ENCODE measurements at places on chromosomes 3 and 15.
A peak's percentile ranks its signal among the peaks of the same experiment; 100 is the strongest.

GRCh38 chr3:49831341-49831740 is 17.6 kb upstream of the UBA7 start:
- no peak for DNase-seq

GRCh38 chr15:53128652-53129051 is 338.5 kb upstream of the ONECUT1 start:
- DNase-seq, result no peak

DNA sequence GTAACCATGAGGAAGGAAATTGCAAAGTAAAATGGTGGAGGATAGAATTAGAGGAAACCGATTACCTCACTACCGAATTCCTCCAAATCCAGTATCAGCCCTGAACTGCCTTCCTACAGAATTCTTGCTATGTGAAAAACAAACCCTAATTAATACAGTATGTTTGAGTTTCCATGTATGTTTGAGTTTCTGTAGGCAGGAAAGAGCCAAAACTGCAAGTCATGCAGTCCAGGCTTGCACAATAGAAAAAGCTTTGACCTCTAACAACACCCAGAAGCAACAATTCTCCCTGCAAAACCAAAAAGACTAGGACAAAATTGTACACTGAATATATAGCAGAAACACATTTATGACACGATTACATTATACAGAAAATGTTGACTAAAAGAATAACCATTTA is 614.8 kb downstream of the DIPK2A start:
- DNase-seq, result no peak

- no peak for DNase-seq
Measured at GRCh38 chr3:31219131-31219843, 313.4 kb upstream of the STT3B start.

DNA sequence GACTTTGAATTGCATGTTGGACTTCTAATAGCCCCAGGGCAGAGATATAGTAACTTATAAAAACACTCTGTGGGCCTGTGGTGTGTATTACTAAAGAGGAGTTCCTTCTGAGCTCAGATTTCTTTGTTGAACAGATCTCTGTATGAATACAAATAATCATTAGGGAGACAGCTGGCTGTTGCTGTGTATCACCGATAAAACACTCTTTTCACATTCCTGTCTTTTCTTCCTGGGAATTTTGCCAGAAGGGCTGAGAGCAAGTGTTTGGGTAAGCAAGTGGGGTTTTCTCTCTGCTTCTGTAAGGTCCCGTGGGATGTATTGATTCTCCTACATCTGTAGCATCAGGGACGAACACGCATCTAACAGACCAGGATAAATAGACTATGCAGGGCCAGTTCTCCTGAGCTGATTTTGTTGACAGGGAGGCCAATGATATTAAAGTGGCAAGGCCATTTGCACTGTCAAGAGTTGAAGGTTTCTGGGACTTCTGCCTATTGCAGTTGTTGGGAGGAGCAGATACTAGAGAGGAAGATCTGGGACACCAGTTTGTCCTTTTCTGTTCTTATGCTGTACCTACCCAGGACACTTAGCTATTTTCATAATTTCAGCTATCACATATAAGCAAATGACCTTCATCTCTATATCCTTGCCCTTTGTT is 225.9 kb upstream of the CD96 start:
- DNase-seq, result peak; percentile 37

- DNase-seq, result no peak
Measured at GRCh38 chr15:83053151-83053550, 13.9 kb downstream of the BTBD1 start.

GRCh38 chr3:107892955-107893624 is 197.7 kb downstream of the CD47 start:
- DNase-seq, result no peak

DNA sequence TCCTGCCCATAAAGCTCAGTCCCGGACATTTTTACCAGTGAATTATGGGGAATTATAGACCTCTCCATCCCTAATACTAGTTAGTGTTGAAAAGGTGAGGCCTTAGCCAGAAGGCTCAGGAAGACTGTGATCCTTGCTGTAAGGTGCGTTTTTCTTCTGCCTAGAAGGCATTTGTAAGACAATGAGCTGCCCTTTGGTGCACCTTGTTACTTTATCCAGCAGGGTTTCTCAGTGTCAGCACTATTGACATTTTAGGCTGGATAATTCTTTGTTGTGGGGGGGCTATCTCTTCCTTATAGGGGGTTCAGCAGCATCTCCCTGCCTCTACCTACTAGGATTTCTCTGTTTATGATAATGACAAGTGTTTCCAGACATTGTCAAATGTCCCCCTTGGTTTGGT is 108.1 kb upstream of the ABHD17C start:
- DNase-seq, result no peak

DNA sequence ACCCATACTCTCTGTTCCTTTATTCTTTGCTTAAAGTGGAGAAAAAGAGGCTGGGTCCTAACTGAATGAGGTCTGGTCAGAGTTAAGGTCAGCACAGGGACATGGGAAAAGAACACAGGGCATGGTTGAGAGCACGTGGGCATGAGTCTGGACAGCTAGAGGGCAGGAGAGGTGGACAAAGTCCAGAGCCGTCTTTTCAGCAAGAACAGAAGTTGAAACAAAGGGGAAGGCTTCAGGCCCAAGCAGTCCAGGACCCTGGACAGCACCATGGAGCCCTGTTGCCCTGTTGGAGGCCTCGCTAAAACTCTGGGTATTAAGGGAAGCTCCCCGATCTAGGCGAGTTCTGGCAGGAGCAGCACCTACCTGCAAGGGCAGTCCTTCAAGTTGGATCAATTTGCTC is 50.7 kb downstream of the XYLB start:
- DNase-seq, result no peak

DNA sequence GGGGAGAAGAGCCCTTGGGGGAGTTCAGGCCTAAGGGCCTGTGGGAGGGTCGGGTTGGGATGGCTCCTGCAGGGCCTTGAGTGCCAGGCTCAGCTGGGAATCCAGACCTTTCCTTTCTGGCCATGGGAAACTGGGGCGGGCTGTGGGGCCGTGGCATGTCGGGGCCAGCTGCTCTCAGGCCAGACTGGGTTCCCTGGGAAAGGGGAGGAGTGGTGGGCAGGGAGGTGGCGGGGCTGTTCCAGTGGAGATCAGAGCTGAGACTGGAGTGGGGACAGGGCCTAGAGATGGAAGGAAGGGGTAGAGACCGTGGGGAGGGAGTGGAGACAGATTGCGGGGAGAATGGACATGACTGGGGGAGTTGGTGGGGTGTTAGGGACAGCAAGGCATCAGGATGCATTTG is 20.3 kb downstream of the FBLN2 start:
- DNase-seq, result no peak

DNA sequence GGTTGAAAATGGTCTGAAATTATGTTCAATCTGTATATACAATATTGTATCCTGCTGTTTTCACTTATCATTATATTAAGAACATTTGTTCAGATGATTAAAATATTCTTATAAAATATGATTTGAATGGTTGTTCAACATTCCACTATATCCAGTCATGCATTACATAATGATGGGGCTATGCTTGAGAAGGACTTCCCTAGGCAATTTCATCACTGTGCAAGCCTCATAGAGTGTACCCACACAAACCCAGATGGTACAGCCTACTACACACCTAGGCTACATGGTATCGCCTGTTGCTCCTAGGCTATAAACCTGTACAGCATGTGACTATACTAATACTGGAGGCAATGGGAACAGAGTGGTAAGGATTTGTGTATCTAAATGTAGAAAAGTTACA is 30.5 kb downstream of the SLC7A14 start:
- no peak for DNase-seq

GRCh38 chr3:104392327-104392726 is 974.4 kb upstream of the ALCAM start:
- no peak for DNase-seq

- no peak for DNase-seq
Measured at GRCh38 chr3:166510382-166510781, 673.2 kb upstream of the BCHE start.

GRCh38 chr3:117045143-117045542 is 335.6 kb downstream of the TUSC7 start:
- peak; percentile 38 for DNase-seq

DNA sequence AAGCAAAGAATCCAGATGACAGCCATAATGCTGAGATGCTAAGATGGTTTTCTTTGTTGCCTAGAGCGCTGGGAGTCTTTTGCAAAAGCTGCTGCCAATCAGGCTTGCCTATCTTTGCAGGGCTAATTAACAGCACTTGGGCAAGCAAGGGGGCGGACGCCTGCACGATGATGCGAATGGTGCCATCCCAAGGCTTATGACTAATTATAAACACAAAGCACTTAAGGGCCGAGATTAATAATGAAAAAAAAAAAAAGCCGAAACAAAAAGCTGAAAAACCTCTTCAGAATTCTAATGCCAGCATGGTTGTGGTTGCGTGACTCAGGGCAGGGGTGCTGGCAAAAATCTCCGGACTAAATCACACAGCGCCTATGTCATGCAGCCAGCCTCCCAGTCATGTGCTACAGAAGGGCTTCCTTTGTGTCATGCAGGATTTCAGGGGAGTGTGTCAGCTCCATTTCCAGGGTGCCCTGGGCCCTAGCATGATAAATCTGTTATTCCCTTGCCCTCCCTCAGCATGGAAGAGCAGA is 185.0 kb upstream of the ANKRD28 start:
- DNase-seq, result peak; percentile 0

- DNase-seq, result no peak
Measured at GRCh38 chr15:95760508-95760907, 570.0 kb upstream of the NR2F2 start.

GRCh38 chr15:59993950-59994401 is 10.1 kb upstream of the FOXB1 start:
- DNase-seq, result no peak

DNA sequence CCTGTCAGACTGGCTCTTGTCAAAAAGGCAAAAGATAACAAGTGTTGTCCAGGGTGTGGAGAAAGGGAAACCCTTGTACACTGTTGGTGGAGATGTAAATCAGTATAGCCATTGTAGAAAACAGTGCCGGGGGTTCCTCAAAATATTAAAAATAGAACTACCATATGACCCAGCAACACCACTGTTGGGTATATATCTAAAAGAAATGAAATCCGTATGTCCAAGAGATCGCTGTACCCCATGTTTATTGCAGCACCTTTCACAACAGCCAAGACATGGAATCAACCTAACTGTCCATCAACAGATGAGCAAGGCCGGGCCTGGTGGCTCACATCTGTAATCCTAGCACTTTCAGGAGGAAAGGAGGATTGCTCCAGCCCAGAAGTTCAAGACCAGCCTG is 6.2 kb downstream of the CYFIP1 start:
- no peak for DNase-seq

DNA sequence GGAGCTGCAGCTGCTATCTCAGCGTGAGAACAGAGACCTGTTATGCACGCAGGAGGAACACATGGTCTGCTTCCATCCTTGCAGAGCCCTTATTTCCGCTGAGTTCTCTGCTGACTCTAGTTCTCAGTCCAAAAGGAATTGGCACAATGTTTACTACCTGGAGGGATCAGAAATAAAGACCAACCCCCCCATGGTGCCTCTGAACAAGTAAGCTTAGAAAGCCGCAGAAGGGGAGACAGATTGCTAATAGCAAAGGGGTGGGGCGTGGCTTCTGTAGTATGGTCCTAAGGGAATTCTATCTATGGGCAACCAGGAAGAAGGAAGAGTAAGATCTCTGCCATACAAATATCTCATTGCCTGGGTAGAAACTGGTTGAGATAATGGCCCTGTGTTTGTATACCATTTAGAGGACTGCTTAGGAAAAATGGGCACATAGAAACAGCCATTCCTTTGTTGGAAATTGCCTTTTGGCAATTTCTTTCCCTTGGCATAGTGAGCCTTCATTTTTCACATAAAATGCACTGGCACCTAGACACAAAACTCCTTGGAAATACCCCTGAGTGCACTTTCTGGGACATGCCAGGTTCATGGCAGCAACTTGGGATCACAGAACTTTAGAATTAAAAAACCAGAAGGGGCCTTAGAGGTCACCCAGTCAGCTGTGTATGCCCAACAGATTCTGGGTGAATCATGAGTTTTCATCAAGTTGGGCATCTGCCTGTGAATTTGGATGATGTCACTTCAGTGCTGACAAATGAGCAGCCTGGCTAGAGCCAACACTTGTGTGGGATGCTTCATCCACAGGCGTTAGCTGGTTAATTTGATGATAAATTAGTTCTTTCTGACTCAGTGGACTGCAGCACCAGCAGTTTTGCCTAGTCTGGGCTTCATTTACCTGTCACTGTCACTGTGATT is 57.4 kb upstream of the STXBP5L start:
- DNase-seq, result peak; percentile 89

DNA sequence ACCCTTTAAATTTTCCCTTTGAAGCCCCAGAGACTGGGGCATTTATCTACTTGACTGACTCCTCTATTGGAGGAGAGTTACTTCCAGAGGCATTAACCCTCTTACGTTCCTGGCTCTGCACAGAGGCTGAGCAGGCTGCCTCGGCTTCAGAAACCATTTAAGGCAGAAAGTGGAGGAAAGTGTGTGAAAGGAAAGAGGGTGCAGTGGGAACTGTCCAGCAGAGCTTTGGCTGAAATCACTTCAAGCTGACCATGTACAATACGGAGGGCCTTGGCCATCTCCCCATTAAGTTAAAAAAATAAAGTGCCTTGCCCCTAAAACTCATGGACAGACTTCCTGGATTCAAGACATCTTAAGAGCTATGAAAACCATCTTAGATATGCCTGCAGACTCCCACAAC is 238.7 kb downstream of the SV2B start:
- no peak for DNase-seq

GRCh38 chr3:161066930-161067329 is 38.2 kb downstream of the B3GALNT1 start:
- DNase-seq, result no peak

DNA sequence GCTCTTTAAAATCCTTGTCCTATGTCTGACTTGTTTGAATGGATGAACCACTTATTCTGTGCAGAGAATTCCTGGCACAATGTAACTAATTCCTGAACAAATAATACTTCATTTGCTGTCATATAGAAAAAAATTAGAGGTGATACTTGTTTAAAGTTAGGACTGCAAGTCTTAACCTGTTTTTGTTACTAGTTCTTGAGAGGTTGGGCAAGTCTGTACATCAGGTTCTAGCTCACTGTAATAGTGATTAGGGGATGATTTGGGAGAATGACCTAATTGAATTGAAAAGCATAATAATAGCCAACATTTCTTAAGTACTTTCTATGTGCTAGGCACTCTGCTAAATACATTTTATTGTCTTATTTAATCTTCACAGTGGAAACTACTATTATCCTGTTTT is 49.3 kb downstream of the GMPS start:
- no peak for DNase-seq

GRCh38 chr3:148379763-148380382 is 317.8 kb upstream of the AGTR1 start:
- DNase-seq, result peak; percentile 27

Measured in DMS153 (cell line).